ENCODE measurements at places on chromosomes 11 and 22.

- DNase-seq = no peak
Measured at GRCh38 chr22:46063846-46064227, 86.5 kb upstream of the PPARA start.

DNA sequence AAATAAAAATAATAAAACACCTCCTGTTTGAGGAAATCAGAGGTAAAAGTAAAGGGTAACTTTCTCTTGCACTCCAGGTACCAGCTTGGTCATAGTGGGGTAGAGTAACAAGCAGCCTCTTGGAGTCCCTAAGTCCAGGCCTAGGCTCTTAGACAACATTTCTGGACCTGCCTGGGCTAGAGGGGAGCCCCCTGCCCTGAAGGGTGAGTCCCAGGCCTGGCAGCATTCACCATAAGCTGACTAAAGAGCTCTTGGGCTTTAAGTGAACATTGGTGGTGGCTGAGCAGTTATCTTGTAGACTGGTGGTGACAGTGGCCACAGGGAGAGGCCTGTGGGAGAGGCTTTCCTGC, 18.6 kb upstream of the OR56A3 start:
- DNase-seq = no peak

DNA sequence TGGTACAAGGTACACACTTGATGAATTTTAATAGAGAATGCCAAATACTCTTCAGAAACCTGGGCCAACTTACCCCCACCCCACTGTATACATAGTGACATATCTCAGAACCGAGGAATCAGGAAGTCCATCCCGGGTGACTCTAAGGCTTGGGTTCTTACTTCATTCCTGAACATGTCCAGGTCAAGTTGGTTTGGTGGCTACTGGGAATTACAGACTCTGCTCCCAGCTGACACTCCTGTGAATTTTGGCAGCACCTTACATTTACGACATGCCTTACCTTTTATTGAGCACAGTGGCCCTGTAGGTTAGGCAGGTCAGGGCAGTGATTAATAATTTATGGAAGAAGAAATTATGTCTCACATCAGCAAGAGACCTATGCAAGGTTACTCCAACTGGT, 70.1 kb upstream of the LDLRAD3 start:
- no peak for DNase-seq

DNA sequence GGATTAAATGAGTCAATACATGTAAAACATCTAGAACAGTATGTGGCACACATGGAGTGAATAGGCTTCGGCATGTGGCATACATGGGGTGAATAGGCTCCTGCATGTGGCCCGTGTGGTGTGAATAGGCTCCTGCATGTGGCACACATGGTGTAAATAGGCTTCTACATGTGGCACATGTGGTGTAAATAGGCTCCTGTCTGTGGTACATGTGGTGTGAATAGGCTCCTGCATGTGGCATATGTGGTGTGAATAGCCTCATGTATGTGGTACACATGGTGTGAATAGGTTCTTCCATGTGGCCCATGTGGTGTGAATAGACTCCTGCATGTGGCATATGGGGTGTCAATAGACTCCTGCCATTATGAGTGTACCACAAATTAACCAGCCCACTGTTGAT, 219.1 kb upstream of the KIRREL3 start:
- no peak for DNase-seq

- no peak for DNase-seq
Measured at GRCh38 chr22:35802885-35803284, 85.2 kb downstream of the APOL5 start.

- DNase-seq = no peak
Measured at GRCh38 chr22:28052825-28053269, 133.8 kb upstream of the PITPNB start.

- DNase-seq = no peak
Measured at GRCh38 chr11:43614214-43614613, 66.3 kb upstream of the HSD17B12 start.

GRCh38 chr11:19614370-19614940, 98.2 kb upstream of the NAV2 start:
- DNase-seq = no peak

- no peak for DNase-seq
Measured at GRCh38 chr11:72720047-72720446, 32.2 kb downstream of the ARAP1 start.

GRCh38 chr11:117836077-117836960, 11.8 kb upstream of the FXYD2 start:
- peak; percentile 45 for DNase-seq

GRCh38 chr11:134888821-134889220, 476.8 kb upstream of the B3GAT1 start:
- no peak for DNase-seq

DNA sequence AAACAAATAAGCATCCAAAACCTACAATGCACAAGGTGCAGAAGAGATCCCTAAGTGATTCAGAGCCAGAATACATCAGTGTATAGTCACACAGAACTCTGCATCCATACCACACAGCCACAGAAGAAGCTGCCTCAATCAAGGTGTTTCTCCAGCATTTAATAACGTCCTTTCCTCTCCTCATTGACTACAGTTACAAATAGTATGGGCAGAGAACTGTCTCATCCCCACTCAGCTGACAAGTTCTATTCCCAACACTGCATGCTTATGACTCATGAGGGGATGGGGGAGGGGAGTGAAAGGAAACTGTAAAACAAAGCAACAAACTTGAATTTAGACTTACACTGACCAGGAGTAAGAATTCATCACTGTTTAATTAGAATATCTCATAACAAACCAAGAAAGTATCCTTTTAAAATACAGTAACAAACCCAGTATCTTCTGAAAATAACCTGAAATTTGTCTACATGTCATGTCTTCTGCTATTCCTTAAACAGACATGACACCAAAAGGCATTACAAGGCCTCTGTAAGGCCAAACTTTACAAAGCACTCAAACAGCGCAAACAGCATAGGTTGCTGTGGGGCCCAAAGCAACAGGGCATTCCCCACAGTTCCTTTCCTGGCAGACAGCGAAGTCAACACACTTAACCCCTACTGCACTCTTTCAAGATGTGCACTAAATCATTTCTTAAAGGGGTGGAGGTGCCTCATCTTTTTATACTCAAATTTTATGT, 29.3 kb downstream of the CELF1 start:
- no peak for DNase-seq

GRCh38 chr11:75280227-75280701, 39.7 kb downstream of the TPBGL start:
- DNase-seq = peak; percentile 67

GRCh38 chr11:112471731-112472130, 211.1 kb upstream of the PLET1 start:
- DNase-seq = no peak

DNA sequence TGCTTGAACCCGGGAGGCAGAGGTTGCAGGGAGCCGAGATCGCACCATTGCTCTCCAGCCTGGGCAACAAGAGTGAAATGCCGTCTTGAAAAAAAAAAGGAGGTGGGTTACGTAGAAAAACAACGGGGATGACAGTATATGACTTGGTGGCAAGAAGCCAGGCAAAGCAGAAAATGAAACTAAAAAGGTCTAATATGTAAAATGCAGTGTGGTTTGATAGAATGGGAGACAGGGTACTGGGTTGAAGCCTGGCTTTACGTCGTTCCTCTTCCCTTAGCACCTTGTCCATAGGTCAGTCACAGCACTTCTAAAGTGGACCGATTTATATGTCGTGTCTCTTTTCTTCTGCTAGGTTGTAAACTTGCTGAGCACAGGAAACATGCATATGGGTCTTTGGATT, 274.9 kb upstream of the ZC3H12C start:
- no peak for DNase-seq

GRCh38 chr11:1323774-1324173, 14.3 kb upstream of the TOLLIP start:
- peak; percentile 68 for DNase-seq

DNA sequence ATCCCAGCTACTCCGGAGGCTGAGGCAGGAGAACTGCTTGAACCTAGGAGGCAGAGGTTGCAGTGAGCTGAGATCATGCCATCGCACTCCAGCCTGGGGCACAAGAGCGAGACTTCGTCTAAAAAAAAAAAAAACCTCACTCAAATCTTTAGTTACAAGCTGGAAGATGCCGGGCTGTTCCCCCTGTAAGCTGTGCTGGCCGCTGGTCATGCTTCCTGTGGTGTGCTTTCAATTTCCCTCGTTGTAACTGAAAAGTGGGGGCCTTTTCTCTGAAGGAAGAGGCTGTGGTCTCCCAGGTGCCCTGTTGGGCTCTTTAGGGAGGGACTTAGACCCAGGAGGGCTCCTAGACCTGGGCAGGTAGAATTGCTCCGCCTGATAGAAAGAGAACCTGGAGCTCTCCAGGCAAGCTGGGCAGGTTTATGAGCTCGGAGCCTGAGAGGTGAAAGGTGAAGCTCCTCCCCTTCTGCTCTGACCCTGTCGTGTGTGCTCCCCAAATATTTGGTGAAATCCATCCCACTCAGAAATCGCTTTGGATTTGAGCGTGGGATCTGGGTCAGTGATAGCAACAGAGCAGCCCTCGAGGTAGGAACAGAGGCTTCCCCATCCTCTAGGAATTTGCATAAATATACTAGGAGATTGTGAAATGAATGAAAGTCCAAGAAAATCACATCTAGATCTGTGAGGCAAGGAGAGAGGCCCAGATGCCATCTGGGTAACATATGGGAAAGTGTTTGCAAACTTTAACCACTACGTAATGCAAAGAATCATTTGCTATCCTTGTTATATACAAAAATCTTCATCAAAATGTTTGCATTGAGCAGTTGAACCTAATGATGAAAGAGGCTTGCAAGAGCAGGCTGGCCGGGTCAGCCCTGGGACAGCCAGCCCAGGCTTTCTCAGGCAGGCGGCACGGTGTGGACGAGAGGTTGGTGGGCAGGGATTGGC, 154.3 kb downstream of the FBXO7 start:
- no peak for DNase-seq

- DNase-seq = no peak
Measured at GRCh38 chr22:39174498-39175352, 22.2 kb upstream of the CBX7 start.

- no peak for DNase-seq
Measured at GRCh38 chr11:128848815-128849455, 18.2 kb downstream of the KCNJ1 start.

DNA sequence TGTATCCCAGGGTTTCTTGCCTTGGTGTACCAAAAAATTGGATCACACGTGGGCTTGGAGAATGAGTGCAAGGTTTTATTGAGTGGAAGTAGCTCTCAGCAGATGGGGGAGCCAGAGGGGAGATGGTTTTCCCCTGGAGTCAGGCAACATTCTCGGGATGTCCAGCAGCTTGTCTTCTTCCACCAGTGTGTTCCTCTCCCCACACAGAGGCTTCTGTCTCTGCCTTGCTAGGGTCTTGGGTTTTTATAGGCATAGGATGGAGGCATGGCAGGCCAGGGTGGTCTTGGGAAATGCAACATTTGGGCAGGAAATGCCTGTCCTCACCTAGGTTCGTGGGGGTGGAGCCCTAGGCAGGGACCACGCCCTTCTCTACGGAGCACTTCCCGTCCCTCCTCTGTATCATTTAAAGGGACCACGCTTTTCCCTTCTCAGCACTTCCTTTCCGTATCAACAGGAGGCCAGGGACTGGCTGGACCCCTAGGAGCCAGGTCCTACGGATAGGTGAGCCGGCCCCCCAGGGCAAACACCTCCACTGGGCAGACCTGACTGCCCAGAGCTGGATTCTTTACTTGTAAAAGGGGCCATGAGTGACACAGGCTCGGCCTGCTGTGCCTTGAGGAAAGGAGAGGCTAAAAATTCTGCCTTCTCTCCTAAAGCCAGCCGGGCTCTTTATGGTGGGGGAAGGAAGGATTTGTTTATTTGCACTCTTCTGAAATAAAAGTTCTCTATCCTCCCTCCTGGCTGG, 55.3 kb upstream of the CCDC188 start:
- peak; percentile 45 for DNase-seq

GRCh38 chr11:70201882-70202861, 924 bp upstream of the FADD start:
- DNase-seq = peak; percentile 55

DNA sequence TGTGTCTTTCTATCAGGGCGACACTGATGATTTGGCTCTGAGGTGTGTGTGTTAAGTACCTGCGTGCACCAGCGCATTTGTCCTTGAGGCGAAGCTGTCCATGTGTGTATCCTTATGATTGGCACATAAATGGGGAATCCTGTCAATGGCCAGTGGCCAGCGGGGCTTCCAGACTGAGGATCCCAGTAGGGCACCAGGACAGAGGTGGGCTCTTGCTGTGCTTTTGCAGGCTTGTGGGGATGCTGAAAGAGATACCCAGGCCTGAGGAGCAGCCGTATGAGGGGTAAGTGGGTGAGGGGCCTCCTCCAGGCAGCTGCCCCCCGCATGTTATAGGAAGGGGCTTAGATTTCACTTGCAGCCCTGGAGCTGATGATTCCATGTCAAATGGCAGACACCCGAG, 156.8 kb downstream of the ST3GAL4 start:
- no peak for DNase-seq

DNA sequence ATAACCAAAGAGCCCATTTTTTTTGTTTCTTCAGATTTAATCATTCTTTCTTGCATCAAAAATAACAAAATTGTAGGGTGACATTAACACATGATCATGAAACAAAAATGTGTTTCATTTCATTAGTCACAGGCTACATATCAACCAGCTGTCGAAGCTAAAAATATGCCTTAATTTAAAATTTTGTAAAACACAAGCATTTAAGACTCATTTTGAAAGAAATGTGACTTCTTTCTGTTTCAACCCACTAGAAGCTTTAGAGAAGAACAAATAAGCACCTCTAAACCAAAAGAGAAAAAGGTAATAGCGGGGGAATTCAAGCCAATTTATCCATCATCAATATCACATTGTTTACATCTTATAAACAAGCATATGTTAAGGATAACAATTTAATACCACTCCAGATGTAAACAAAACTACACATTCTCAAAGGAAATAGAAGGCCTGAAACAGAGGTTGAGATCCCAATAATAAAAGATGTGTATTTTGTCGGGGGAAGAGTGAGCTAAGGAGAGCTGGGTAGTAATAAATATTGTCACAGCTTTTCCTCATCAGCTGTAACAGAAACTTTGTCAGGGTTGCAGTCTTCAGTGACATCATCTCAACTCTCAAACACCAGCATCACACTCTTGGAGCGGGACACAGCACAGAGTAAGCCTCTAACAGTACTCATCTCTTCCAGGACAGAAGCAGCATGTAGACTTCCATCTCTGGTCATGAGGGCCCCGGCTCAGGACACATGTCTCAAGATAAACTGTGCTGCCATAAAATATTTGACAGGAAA, 42.0 kb downstream of the ALG9 start:
- no peak for DNase-seq
